HS-5 (cell line): ENCODE measurements at places on chromosomes 3 and 15.

DNA sequence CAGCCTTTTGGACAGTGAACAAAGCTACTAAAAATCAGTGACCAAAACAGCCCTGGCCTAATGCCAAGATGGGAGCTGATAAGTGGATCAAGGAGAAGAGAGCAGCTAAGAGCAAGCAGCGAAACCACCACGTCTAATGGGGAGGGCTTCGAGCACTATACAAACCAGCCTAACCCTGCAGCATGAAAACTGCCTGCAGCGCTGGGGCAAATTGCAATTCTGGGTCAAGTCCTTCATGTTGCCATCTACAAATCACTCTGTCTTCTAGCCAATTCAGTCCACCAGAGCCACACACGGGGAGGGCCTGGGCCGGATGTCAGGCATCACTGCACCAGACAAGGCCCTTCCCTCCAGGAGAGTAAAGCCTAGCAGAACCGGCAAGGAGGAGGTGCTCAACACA is 30.5 kb upstream of the SPATA12 start:
- DNase-seq: no peak

- no peak for DNase-seq
These were observed at the start of gene SAMMSON for GRCh38 chr3:69999140-70000027. Gene SAMMSON, plus strand, starts transcription at chr3:69999733.

GRCh38 chr3:134667956-134668355 is 17.1 kb upstream of the KY start:
- DNase-seq: no peak

GRCh38 chr3:189772584-189772983 is 141.4 kb downstream of the TP63 start:
- DNase-seq: no peak

GRCh38 chr3:18656866-18657265 is 231.7 kb upstream of the SATB1 start:
- no peak for DNase-seq

DNA sequence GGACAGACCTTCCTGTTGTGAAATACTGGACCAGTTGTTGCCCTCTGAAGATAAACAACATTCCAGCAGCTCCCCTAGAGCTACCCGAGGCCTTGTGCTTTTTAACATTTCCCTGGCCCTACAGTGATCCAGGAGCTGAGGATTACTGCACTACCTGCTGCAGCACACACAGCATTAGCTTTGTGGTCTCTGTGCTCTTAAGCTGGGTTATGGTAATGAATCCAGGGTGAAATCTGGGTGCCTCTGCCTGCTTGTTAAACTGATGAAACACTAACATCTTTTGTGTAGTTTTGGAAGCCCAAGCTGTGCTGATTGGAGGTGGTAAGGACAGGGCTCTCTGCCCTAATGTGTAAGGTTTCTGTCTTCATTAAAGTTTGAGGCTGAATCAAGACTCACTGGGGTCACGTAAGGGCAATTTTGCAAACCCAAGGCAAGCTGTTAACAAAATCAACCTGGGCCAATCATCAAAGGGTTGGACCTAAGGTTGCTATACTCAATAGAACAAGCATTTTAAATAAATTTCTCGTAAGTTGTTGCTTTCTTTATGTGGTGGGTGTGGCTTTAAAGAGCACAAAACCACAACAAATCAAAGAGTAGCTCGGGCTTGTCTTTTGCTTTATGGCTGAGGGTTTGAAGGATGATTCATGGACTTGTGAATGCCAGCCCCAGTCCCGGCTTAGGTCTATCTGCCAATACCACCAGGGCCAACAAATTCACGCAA is 183.9 kb downstream of the TPRG1 start:
- DNase-seq: no peak

- DNase-seq: peak; percentile 65
These were observed 133.6 kb downstream of the P2RY1 start for GRCh38 chr3:152968388-152969024.

- no peak for DNase-seq
These were observed 5.2 kb upstream of the CD200R1 start for GRCh38 chr3:112980080-112980479.

DNA sequence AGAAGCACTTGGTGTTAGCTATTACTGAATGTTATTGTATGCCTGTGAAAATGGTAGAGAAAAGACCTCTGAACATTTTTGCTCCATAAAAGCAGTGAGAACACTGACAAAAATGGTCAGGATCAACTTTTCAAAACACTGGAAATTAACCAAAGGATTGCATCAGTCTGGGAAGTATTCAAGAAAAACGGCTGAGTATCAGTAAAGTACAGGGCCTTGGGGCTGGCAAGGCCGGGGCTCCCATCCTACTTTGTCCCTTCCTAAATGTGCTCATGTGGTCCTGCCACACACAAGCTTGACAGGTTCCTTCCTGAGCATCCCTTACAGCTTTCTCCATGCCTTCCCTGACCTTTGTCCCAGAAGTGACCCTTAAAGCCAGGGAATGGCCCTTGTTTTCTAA is 84.0 kb downstream of the CFAP20DC start:
- DNase-seq: no peak

- no peak for DNase-seq
These were observed 7.7 kb downstream of the BCL6 start for GRCh38 chr3:187737368-187738070.

GRCh38 chr15:80609512-80609946 is 85.6 kb upstream of the ABHD17C start:
- DNase-seq: no peak

DNA sequence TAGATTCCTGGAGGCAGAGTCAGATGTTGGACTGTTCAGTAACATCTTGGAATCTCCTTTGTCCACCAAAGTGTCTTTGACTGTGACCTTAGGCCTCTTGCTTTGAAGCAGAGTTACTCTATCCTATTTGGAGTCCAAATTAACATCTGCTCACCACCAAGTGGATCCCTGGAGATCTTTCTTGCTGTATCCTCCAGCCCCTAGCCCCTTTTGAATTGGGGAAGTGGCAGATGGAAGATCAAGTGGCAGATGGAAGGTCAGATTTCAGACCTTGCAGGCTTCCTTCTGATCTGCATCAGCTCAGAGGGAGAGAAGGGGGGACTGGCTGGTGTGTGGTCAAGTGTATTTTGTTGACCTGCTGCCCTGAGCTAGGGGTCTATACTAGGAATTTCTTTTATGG is 125.0 kb upstream of the ROPN1 start:
- DNase-seq: no peak

DNA sequence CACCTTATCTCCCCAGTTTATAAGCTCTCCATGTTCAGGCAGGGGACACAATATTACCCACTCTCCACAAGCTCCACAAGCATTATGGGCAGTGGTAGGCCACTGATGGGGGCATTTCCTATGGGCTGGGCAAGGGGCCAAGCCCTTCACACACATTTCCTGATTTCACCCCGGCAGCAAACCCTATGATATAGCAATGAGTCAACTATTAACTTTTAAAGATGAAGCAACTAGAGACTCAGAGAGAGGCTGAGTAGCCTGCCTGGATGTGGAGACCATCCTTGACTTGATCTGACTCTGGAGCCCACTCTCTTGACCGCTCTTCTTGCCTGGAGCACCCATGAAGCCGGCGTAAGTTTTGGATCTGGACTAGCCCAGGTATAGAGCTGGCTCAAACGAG is 27.4 kb downstream of the FOXL2NB start:
- peak; percentile 51 for DNase-seq

DNA sequence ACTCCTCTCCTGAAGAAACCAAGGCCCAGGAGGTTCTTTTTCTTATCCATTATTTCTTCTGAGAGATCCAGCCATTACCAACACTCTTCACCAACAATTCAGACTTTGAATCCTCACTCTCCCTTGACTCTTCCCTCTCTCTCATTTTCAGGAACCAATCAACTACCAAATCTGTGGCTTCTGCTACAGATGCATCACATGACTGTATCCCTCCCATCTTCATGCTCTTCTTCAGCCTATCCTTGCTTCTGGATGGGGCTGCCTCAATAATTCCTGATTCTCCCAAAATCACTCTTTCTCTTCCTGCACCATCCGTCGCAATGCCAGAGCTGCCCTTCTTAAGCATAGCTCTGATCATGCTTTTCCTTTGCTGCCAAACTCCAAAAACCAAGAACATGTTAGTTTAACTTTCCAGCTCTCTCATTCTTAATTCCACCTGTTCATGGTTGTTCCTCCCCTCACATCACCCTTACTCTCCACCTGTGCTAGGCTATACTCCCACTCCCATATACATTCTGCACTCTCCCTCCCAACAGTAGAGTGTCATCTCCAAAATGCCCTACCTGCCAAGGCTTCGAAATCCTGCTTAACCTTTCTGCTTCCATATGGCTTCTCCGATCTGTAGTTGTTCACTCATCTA is 13.5 kb downstream of the PLD1 start:
- DNase-seq: no peak

- no peak for DNase-seq
These were observed 17.6 kb downstream of the BHLHE40 start for GRCh38 chr3:4996771-4997291.

DNA sequence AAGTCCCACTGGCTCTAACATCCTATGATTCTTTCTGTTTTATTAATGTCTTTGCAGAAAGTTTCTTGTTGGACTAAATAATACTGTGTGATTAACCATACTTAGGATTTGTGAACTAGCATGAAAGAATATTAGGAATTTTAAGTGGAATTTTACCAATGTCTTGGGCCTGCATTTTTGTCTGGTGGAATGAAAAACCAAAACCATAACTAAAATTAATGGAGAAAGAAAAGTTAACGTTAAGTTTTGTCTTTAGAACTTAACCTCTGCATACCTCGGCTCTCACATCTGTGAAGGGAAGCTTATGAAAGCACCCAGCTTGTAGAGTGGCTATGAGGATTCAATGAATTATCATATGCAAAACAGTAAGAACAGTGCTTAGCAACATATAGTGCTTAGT is 6.5 kb downstream of the FBN1 start:
- no peak for DNase-seq

GRCh38 chr15:77821188-77821958 is 188.7 kb upstream of the LINGO1 start:
- no peak for DNase-seq

DNA sequence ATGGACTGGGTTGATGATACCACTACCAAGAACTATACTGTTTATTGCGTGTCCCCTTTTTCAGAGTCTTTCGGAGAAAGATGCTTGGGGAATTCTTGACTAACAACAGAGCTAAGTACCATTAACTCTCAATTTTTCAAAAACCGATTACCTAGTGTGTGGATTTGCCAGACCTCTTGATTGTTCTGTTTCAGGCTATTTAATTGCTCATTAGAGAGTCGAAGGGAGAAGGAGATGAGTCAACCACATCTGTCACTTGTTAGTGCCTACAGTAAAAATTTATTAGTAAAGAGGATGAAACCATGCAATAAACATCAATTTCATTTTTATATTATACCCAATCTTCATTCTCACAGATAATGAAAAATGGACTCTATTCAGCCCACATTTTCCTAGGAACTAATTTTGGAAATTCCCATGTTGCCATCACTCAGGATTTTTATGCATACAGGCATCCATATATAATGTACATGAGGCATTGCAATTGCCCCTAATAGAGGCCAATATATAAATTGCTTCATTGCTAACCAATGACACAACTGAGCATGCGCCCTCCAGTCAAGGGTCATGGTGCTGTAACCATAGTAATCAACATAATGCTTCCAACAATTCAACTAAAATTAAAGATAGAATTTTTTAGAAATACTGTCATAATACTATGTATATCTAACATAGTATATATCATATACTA is 541.7 kb downstream of the TBL1XR1 start:
- no peak for DNase-seq

- DNase-seq: no peak
These were observed 29.8 kb downstream of the FEM1B start for GRCh38 chr15:68307131-68307928.

DNA sequence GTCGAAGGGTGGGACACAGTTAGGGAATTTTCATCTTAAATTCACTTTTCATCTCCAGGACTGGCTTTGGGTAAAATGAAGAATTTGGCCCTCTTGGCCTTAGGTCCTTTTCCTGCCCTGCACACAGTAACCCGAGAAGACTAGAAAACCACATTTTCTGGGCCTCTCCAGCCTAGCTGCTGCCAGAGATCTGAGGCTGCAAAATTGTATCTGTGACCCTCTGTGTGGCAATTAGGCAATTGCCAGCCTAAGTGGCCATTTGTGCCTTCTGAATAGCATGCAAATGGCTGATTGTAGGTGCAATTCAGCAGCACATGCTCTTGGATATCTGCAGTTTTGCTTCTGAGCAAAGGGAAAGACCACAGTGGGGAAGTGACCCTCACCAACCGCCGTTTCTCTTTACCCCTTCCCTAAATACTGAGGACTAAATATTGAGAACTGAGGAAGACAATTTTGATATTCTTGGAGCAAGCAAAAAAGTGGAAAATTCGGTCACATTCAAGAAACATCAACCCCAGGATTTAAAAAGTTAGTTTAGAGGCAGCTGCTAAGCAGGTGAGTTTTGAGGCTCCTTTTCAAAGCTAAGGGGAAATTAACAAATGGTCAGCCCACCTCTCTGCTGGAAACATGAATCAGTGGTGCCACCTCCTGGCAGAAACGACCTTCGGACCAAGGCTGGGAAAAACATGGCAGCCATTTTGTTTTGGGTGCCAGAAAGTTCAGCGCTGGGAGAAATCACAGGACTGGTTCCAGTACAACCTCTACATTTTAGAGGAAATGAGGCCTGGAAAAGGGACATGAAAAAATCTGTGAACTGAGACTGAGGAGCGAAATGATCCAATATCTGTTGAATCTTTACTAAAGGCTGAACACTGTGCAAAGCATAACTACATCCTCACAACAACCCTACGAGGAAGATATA is 56.6 kb upstream of the PRTG start:
- peak; percentile 38 for DNase-seq

DNA sequence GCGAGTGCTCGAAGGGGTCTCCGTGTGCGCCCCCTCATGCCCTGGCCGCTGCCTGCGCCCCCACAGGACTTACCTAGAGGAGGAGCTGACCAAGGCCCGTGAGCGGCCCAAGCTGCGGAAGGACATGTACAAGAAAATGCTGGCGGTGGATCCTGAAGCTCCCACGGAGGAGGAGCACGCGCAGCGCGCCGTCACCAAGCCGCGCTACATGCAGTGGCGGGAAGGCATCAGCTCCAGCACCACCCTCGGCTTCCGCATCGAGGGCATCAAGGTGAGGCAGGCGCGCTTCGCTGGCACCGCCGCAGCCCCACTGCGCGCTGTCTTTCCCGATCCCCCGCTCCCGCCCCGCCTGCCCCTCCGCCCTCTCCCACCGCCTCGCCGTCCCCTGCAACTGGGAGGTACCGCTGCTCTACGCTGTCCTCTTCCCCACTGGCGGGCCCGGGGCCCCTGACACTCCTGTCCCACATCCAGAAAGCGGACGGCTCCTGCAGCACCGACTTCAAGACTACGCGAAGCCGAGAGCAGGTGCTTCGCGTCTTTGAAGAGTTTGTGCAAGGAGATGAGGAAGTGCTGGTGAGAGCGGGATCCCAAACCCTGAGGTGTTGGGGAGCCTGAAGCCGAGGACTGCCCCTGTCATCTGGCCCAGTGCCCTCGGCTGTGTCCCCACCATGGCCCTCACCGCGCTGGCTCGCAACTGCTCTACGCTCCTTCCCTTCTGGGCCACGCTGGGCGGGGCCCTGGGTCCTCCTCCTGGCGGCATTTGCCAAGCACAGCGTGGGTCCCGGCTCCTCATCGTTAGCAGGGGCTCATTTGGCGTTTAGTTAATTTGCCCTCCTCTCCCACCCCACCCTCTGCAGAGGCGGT is 8.5 kb downstream of the ITPKA start:
- no peak for DNase-seq

- no peak for DNase-seq
These were observed 46.6 kb upstream of the OSBPL11 start for GRCh38 chr3:125641891-125642290.
